ELF-1 (cell line): ENCODE measurements at places on chromosomes 2 and 18.
A peak's percentile ranks its signal among the peaks of the same experiment; 100 is the strongest.

- DNase-seq, result no peak
Measured at GRCh38 chr18:5237083-5237722, 40.1 kb upstream of the AKAIN1 start.

GRCh38 chr2:217937446-217937845 lies 65.3 kb downstream of the TNS1 start:
- DNase-seq, result no peak

GRCh38 chr2:230658577-230658876 lies 54.1 kb upstream of the CAB39 start:
- DNase-seq, result peak; percentile 45

- DNase-seq, result no peak
Measured at GRCh38 chr18:36281936-36282335, 15.6 kb upstream of the FHOD3 start.

DNA sequence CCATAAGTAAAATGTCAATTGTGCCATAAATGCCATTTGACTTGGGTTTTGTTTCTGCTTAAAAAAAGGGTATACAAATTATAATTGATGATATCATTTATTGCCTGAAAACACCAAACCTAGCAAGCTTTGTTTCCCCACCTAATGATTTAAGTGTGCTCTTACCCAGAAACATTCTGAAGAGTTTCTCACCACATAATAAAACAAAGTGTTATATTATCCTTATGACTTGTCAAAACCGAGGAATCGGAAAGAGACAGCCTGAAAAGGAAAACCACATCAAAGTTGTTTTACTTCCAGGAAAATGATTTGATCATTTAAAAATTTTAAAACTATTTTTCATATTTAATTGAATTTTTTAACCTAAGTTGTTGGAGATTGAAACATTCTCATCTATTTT lies 170.5 kb upstream of the SLC39A10 start:
- no peak for DNase-seq

- peak; percentile 42 for DNase-seq
Measured at GRCh38 chr2:232632904-232633412, 446 bp upstream of the EFHD1 start.

DNA sequence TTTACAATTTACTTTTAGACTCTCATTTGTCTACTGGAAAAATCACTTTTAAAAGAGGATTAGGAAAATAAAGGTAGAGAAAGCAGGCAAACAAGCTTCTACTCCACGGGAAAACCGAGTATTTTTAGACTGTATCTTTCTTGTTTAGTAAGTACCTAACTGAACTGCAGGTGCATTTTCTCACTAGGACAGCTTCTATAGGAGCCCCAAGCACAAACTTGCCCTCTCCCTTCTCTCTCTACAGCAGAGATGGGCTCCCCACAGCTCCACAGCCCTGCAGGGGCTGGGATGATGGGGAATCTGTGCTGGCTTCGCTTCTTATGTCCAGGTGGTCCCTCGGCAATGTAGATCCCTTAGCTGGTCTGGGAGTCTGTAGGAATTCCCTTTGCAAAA lies 16.2 kb downstream of the PSTPIP2 start:
- no peak for DNase-seq

GRCh38 chr2:167924556-167924955 lies 322.8 kb downstream of the STK39 start:
- peak; percentile 32 for DNase-seq

GRCh38 chr18:61064911-61065310 lies 268.3 kb upstream of the CDH20 start:
- DNase-seq, result no peak

GRCh38 chr18:22694954-22695353 lies 238.2 kb upstream of the RBBP8 start:
- DNase-seq, result peak; percentile 28

DNA sequence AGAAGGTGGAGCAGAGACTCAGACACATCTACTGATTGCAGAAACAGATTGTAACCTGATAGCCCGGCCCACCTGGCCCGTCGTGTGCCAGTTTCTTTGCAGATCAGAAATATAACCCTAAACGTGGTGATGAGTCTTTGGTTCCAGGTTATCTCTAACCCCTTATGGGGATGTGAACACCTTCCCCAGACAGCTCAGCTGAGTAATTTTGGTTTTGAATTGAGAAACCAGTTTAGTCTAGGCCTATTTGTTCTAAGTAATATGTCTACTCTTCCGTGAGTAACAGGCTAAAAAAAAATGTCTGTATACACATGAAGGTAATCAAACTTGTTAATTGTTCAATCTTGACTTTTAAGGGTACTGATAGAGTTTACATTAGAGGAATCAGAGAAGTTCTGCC lies 35.7 kb downstream of the RASGRP3 start:
- DNase-seq, result no peak

- DNase-seq, result no peak
Measured at GRCh38 chr18:12855916-12856315, 28.1 kb downstream of the PTPN2 start.

GRCh38 chr18:33605250-33605649 lies 27.2 kb downstream of the ASXL3 start:
- no peak for DNase-seq

DNA sequence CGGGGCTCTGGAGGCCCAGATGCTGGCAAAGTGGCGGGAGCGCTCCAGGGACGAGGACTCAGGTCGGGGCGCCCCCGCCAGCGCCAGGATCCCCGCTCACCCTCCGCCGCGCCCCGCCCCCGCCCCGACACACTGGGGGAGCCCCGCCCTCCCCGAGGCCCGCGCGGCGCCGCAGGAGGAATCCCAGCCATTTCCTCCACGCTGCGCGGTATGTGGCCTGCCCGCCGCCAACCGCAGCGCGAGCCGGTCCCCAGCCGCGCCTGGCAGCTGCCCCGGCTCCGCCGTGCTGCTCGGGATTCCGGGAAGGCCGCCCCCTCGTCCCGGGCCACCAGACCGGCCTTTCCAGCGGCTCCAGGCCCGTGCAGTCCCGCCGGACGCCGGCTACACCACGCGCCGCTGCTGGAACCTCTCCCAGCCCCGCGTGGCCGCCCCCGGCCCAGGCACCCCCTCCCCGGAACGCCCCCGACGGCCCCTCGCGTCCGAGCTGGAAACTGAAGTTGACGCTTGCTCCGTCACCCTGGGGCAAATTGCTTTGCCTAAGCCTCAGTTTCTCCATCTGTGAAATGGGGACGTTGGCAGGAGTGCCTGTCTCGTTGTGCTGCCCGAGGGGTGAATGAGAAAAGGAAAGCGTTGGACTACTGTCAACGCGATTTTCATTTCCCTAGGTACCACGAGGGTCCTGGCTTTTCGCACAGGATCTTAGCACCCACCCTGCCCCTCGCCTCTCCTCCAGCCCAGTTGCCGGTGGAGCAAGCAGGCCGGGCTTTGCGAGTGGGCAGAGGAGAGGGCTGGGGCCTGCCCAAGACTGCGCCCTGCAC lies 53.6 kb downstream of the PKDCC start:
- DNase-seq, result peak; percentile 54

DNA sequence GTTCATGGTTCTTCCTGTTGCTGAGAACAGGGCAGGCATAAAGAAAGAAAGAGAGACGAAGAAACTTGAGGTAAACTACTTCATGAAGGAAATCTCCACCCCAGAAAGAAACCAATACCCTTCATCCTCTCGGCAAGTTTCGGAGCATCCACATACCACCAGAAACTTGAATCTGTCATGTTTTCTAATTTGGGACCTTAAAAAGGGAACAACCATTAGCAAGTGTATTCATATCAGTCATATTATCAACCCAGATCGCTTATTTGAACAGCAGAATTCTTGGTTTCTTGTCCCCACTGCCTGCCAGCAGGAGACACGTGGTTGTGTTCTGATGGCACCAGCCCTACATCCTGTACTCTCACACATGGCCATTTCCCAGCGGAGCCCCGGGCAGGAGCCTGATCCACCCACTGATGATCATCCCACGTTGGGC lies 53.2 kb upstream of the FZD7 start:
- DNase-seq, result no peak

DNA sequence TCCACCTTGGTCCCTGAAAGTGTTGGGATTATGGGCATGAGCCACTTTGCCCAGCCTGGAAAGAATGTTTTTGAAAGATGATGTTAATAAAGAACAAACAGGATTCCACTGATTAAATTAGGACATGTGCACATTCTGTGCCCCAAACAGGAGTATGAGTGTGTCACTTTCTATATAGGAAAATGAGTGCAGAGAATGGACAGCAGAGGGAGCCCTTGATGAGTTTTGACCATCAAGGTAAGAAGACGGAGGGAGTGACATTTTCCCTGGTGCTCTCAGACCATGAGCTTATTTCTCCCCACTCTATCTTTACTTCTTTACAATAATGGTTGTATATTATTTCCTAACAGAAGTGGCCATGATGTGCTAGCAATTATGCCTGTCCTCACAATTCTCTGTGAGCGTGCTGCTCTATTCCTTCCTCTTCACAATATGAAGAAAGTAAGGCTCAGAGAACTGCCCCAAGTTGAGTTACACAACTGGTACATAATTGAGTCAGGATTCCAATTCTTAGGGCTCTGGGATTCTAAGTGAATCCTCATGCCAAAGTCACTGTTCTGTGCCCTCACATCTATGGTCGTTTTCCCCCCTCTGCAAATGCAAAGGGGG lies 20.6 kb downstream of the RPL37A start:
- no peak for DNase-seq

DNA sequence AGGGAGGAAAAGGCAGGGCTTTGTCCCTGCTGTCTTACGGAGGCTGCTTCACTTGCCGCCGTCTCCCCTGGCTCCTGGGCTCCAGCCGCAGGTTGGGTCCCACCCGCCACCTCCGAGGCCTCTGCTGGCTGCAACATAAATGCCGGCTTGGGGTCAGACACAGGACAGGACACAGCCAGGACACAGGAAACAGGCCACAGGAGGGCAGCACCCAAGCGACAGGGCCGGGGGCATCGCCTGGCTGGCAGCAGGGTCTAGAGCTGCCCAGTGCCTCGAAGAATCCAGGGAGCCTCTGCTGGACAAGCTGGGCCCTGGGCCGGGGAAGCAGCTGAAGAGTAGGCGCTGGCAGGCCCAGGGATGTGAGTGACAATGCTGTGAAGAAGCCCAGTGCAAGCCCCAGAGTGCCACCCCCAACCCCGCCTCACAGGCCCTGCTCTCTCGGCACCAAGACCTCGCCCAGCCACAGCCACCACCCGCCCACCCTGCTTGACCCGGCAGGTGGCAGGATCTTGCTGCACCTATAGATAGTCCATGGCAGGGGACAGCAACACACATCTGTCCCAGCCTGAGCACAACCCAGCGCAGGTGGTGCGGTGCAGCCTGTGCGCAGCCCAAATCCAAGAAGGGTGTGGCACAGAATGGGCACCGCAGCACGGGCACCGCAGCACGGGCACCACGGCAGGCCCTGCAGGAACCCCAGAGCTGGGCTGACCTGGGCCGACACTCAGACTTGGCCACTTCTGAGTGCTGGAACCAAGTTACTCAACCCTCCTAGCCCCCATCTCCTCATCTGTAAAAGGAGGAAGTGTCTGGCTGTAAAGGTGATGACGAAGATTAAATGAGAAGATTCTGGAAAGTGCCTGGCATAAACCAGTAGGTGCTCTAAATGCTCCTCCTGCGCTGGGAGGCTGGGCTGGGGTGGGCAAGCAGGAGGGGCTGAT lies 55.6 kb downstream of the BIN1 start:
- no peak for DNase-seq

DNA sequence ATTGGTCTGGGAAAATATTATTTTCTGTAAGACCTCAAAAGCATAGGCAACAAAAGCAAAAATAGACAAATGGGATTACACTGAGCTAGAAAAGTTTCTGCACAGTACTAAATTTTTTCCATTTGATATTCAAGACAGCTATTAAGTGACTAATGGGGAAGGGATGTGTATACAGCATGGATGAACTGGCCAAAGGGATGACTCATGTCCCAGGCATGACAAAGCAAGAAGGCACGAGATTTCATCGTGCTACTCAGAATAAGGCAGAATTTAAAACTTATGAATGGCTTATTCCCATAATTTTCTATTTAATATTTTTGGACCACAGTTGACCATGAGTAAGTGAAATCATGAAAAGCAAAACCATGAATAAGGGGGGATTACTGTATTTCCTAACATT lies 1250.1 kb upstream of the GYPC start:
- DNase-seq, result no peak

- DNase-seq, result no peak
Measured at GRCh38 chr2:122682356-122682755, 926.9 kb downstream of the TSN start.

DNA sequence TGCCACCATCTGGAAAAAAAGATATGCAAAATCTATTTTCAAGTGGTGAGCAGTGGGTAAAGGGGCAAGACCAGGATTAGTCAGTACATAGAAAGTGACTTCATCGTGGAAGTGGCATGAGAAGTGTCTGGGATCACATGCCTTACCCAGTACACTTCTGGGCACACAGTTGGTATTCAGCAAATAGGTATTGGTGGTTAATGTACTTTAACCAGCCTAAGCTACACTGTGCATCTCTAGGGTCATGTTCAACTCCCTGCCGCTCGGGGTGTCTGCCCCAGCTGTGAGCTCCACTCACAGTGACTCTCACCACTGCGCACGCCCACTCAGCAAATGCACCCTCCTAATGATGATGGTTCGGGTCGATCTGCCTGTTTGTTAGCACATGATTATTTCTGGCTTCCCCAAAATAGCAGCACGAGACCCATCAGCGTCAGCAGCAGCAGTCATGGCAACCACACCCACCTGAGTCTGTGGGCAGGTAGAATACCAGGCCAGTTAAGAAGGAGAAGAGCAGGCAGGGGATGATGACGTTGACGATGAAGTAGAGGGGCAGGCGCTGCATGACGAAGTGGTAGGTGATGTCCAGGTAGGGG lies 11.1 kb downstream of the CHRNA1 start:
- no peak for DNase-seq

DNA sequence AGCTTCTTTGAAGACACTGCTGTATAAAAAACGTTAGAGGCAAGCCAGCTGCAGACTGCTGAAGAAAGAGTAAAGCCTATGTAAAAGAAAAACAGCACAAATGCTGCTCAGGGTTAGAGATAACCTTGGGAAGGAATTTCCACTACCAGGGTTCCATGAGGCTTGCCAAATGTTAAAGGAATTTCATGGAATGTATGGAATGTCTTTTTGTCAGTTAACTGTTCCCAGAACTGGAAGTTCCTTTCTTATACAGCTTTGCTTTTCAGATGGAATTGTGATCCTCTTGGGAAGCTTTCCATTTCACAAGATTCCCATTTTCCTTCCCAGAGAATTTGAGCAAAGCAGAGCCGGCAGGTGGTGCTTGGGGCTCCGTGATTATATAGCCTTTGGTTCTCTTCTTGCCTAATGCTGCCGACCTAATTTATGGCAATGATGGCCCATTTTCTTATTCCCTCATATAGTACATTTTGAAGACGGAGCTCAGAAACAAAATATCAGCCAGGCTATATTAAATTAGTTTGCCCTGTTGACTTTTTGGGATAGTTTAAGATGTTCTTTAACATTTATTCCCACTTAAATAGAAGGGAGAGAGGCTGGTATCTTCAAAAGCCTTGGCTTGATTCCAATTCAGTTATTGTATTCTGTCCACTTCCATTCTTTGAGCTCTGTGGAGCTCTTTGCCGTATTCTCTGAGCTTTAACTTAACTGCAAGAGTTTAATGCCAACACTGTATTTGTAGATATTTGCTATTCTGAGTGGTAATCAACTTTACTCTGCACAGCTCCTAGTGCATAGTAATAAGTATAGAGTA lies 162.3 kb downstream of the PHLPP1 start:
- peak; percentile 78 for DNase-seq

GRCh38 chr2:168884975-168885374 lies 5.3 kb downstream of the SPC25 start:
- DNase-seq, result no peak
